Stimulated activated CD8-positive, alpha-beta memory T cell treated with anti-CD3 and anti-CD28 coated beads, Interleukin-7, amount 100 ng/mL, for 4 hours (primary cell): ENCODE measurements at places on chromosomes 5 and 9.

- DNase-seq: no peak
These were observed 163.2 kb upstream of the TRPC7 start for GRCh38 chr5:136528481-136529030.

- no peak for DNase-seq
These were observed 309.7 kb downstream of the NSG2 start for GRCh38 chr5:174355208-174355612.

DNA sequence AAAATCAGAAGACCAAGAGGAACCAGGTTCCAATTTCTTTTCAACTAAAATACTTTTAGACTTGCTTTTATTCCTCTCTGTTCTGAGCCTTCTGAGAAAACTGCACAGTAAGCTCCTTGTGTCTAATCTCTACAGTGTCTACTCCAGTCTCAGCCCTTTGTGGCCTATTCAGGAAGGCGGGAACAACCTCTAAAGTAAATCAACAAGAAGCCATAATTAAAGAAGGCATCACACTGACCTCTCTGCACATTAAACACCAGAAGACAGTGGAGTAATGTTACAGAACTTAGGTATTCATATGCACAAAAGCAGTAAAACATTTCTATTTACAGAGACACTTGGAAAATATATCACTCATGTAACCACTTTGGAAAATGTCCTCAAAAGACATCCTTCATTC is 14.9 kb downstream of the XPA start:
- DNase-seq: no peak

- DNase-seq: no peak
These were observed 19.7 kb downstream of the FNBP1 start for GRCh38 chr9:130023144-130023787.
